ENCODE measurements at places on chromosomes 3 and 15. TPM values are rescaled to one million over a fixed set of nuclear protein-coding genes. Genes with fewer than 3 reads are reported as not detected.

DNA sequence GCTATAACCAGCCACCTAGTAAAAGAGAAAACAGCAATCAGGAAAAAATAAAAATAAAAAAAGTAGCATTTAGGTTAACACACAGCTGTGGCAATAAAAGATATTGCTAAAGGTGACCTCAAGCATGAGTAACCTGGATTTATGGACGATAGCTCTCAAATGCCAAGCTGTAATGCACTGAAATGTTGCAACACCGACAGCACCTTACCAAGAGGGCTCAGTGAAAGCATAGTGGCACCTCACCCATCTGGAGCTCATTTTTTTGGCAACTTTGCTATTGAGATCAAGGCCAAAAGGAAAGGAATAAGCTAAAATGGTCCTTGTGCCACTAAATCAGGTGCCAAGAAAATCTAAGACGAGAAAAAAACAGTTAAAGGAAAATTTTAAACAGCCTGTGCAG is 2.5 kb downstream of the HACD2 start:
- no peak for DNase-seq

DNA sequence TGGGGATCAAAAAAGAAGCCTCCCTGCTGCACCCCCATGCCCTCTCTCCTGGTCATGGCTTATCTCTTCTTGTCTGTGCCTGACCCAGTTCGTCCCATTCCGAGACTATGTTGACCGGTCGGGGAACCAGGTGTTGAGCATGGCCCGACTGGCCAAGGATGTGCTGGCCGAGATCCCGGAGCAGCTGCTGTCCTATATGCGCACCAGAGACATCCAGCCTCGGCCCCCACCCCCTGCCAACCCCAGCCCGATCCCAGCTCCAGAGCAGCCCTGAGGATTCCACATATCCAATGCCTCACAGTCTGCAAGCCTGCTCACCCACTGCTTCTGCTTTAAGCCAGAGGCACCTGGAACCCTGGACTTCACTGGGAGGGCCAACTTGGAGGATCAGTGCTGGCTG is 2.1 kb upstream of the BRPF1 start:
- no peak for DNase-seq

- no peak for DNase-seq
Measured at GRCh38 chr3:14725013-14725412, 50.1 kb downstream of the C3orf20 start.

DNA sequence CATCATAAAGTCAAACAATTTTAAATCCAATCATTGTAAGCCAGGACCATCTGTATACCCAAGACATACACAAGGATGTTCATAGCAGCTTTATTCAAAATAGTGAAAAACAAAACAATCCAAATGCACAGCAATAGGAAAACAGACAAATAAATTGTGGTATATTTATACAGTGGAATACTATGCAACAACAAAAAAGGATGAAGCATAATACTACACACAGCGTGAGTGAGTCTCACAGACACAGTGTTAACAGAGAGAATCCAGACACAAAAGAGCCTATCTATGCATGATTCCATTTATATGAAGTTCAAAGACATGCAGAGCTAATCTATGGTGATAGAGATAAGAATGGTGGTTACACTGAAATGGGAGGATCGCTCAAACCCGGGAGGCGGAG is 5.6 kb upstream of the MUC20 start:
- DNase-seq, result no peak

CILP gene
- total RNA-seq, result 3.5 TPM

ALS2CL gene
- 37.0 TPM for total RNA-seq

SERPINI2 gene
- 0.40 TPM for total RNA-seq

DNAH12 gene
- 0.08 TPM for total RNA-seq

All from Right ventricle myocardium superior (tissue), 1 donor.